ENCODE measurements at places on chromosomes 1 and 21.

- no peak for DNase-seq
Observed at GRCh38 chr1:12709091-12709491, 6.8 kb upstream of the AADACL3 start.

DNA sequence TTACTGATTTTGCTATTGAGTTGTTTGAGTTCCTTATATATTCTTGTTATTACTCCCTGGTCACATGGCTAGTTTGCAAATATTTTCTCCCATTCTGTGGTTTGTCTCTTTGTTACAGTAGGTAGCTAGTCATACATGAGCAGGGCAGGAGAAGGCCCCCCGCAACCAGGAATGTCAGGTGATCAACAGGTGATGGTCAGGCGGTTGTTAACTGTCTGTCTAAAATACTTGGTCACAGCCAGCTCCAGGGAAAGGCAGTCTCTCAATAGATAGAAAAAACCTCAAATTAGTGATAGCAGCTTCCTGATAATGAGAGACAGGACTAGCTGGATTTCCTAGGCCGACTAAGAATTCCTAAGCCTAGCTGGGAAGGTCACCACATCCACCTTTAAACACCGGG, 217.9 kb downstream of the RHOU start:
- no peak for DNase-seq

DNA sequence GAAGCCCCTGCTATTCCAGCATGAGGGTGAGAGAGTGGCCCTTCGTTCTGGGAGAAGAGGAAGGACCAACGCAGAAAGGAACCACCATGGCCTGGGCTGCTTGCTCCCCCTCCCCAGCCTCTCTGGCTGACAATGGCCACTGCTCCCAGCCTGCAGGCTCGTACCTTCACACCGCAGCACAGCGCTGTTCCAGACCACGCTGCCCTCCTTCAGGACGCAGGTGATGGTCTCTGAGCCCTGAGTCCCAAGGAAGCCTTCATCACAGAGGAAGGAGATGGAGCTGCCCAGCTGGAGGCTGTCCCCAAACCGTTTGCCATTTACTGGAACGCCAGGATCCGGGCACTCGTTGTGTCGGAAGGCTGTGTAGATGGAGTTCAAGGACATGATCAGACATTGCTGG, 124.9 kb upstream of the HMGB4 start:
- no peak for DNase-seq

- DNase-seq = no peak
Observed at GRCh38 chr1:175024773-175025172, 1.5 kb upstream of the MRPS14 start.

DNA sequence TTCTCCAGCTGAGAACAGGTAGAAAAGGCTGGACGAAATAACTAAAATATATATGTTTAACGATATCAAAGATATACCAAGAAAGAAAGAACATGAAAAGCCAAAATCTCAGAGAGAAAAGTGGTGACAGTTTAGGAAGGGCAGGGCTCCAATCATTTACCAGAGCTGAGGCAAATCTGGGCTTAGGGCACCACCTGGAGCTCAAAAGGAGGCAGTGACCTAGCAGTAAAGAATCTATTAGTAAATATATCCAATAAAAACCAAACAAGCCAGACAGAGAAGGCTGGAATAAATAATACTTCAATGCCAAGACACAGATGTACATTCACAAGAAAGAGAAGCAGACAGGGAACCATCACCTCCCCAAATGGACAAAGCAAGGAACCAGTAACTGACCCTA, 43.5 kb downstream of the CHIA start:
- peak; percentile 5 for DNase-seq

DNA sequence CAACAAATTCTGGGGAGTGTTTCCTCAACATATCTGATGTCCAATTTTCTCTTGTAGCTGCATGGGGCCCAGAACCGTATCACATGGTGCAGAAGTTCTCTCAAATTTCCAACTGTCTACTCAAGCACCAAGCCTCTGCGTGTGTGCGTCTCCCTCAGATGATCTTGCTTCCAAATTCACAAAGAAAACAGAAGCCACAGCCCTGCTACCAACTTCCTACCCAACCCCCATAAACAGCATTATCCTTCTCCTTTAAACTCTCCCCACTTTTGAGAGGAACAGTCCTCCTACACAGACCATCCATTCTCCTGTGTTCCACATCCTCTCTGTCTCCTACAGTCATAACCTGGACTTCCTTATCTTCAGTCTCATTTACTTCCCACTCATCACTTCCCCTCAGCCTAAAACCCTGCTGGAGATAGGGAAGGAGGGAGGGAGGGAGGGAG, 354.1 kb downstream of the SMYD3 start:
- no peak for DNase-seq

GRCh38 chr1:167548059-167548932, 5.3 kb downstream of the CREG1 start:
- DNase-seq = peak; percentile 95

DNA sequence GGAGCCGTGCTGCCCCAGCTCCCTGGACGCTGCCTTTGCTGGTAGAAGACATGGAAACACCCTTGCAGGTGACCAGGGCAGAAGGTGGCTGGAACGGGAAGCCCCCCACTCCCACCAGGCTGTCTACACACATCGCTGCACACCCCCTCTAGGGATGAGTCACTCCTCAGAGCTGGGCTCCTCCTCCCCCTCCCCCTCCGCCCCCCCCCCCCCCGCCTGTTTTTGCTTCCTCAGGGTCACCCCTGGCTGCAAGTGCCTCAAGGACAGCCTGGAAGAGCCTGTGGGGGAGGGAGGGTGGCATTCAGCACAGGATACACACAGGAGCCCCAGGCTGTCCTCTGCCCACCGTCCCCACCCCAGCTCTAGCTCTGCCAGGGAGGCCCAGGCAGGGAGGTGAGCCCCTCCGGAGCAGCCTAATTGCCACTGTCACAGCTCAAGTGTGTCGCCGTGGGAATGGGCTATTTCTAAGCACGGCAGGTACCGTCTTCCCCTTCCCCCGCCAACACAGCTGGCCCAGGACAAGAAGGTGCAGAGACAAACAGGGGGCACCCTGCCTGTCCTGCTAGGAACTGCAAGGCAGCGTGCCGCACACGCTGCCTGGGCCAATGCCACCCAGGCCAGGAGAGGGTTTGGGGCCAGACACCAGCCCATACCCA, 2.5 kb downstream of the FNDC10 start:
- no peak for DNase-seq

GRCh38 chr1:33097137-33097611, 16.2 kb downstream of the AZIN2 start:
- no peak for DNase-seq

GRCh38 chr1:194300340-194300739, 1113.9 kb upstream of the B3GALT2 start:
- no peak for DNase-seq

Measured in hematopoietic multipotent progenitor cell treated with erythropoietin and hydrocortisone succinate and interleukin-3 and kit ligand, for 15 days (in vitro differentiated cells).